T-helper 1 cell (primary cell): ENCODE measurements at places on chromosomes 5 and 9.

DNA sequence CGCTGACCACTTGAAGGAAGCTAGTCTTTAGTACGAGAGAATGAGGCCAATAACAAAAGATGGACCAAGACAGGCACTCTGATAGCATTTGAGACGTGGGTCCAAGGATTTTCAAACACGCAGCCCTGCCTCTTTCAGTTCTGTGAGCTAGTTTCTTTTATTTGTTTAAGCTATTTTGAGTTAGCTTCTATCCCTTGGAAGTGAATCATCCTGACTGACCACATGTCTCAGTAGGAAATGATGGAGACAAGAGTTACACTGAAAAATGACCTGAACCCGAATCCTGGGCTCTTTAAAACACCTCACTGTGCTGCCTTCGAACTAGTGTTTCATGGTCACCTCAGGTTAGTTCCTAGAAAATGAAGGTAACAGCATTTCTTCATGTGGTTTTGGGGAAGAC is 9.9 kb downstream of the TEK start:
- no peak for DNase-seq

DNA sequence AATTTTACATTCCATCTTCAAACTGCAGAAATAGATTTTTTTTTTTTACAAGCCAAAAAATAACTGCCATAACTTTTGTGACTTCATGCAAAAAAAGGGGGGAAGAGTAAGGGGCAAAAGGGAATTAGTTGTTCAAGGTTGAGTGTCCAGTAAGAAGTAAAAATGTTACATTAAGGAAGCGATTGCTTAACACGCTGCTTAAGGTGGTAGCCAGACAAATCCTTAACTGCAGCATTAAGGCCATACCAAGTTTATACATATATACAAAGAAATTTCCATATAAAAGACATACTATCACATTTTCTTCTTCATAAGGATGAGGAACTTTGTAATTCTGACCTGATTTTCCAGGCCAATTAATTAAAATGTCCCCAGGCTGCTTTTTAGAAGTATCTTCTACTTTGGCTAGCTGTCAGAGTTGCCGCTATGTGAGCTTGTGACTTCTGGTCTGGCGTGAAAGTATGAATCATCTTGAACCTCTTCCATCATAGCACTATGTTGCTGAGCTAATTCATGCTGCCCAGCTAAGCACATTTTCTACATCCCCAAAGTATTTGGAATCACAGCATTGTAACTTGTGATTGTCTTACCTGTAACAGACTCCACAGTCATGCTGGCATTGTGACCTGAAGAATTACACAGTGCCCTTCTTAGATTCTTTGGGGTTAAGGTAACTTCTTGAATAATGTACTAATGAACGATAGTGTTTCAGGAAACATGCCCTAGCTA is 40.0 kb downstream of the G3BP1 start:
- no peak for DNase-seq

DNA sequence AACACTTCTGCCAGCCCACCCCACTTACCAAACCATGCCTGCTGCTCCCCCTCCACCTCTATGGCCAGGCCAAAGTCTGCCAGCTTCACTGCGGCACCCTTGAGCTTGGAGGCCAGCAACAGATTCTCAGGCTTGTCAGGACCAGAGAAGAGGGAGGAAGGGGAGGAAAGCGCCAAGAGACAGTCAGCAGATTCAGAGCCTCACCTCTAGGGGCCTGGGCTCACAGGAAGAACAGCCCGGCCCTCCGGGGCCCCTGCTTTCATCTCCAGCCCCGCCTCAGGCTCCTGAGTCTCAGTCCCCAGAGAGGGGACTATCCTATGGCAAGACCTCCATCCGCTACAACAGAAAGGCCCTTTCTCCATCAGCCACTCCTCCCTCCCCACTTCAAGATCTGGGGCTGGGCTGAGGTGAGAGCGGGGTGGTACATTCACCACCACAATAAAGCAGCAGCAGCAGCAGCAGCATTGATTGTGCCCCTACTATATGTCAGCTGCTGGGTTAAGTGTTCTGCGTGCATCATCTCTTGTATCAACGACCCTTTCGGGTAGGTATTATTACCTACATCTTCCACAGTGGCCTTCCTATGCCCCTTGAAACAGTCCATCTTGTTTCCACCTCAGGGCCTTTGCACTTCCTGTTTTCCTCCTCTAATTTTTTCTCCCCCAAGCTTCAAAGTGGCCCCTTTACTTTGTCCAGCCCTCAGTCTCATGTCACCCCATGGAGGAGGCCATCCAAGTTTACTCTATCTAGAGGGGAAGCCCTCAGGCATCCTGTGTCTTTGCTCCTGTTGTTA is 36.0 kb downstream of the CAMK2A start:
- DNase-seq: no peak

DNA sequence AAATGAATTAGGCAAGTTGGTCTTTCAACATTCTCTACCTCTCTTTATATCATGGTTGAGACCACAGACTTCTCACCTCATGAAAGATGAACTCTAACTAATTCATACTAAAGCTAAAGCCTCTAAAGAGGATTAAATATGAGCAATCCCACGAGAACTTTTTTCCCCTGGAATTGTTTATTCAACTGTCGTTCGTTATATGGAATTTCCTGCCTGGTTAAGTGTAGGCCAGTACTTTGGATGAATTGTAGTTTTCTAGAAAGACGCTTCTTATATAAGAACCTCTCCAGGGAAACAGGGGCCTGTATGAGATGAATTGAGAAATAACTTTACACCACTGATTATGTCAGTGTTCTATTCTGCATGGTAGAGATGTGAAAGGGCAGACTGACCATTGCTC is 42.9 kb downstream of the PDCD1LG2 start:
- DNase-seq: no peak

DNA sequence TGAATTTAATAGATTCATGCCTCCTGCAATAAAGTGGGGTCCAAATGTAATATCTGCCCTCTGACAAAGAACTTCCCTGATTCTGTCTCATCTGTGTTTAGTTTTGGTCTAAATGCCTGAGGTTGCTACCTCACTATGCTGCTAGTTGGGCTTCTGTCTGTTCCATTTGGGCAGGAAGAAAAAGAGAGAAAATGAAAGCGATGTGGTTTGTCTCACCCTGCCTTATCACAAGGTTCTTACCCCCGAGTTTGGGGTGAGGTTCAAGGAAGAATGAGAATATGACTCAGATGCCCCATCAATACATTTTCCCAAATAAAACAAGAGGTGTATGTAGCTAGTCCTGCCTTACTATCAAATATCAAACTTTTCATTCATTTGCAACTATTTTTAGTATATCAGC is 132.1 kb upstream of the MTAP start:
- no peak for DNase-seq

DNA sequence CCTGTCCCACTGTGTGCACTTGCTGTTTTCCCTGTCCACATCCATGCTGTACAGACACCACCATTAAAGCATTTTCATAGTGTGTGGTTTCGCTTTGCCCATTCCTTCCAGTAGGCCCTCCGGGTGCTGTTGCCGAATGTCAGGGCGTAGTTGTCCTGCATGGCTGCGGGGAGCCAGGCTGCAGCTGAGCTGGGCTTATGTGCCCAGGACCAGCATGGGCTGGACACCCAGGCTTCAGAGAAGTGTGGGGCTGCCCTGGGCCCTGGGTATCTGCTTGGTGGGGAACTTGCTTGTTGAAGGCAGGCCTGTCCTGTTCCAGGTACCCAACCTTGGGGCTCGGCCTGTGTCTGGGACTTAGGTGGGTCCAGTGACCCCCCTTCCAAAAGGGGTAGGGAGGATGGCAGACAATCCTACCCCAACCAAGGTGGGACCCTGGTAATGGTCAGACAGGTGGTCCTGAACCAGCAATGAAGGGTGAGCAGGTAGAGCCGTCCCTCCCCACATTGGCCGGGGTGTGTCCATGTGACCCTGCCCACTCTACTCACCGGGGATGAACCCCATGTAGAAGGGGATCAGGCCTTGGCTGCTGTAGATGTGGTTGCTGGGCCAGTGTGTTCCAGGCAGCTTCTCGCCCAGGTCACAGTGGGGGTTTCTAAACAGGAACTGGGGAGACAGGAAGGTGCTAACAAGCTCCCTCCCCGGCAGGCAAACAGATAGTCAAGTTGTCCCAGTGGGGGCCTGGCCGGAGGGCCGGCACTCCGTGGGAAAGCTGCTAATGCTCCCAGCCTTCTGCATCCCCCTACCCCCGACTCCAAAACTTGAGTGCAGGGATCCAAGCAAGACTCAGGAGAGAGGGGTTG is 2.8 kb downstream of the TUBB4B start:
- DNase-seq: no peak

GRCh38 chr9:82091100-82091499 is 102.5 kb downstream of the SPATA31D1 start:
- no peak for DNase-seq

- DNase-seq: no peak
Observed at GRCh38 chr5:147417135-147417813, 92.6 kb downstream of the DPYSL3 start.

- no peak for DNase-seq
Observed at GRCh38 chr9:129919841-129920240, 84.6 kb downstream of the USP20 start.

GRCh38 chr5:1172670-1173404 is 28.6 kb upstream of the SLC6A19 start:
- DNase-seq: no peak

GRCh38 chr5:177142778-177143177 is 9.2 kb downstream of the NSD1 start:
- no peak for DNase-seq

DNA sequence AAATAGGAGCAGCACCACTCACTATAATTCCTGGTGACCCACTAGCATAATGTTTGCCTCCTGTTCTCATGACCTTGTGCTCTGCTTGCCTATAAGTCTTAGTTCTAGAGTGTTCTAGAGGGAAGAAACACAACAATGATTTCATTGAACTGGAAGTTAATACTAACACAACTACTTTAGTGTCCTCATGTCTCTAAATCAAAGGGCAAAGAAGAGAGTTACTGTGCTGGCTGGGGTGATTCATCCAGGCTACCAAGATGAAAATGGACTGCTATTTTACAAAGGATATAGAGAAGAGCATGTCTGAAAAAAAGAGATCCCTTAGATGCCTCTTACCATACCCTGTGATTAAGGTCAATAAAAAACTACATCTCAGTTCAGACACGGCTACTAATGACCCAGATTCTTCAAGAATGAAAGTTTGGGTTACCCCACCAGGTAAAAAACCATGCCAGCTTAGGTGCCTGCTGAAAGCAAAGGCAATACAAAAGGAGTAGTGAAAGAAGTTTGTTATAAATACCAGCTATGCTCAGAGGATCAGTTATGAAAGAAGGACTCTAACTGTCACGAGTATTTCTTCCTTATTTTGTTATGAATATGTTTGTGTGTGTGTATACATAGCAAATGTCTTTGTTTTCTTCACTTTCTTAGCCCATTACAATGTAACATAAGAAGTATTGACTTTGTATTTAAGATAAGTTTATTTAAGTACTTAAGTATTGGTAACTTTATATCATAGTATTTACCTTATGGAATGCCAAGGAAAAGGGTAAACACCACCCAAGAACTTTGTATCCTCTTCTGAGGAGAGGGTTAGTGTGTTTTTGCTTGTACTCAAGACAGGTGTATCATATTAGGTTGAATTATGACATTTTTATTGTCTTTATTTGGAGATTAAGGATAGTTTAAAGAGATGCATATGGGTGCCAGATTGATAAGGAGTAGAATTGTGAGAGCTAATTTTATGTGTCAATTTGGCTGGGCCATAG is 314.1 kb upstream of the PTGER4 start:
- no peak for DNase-seq

DNA sequence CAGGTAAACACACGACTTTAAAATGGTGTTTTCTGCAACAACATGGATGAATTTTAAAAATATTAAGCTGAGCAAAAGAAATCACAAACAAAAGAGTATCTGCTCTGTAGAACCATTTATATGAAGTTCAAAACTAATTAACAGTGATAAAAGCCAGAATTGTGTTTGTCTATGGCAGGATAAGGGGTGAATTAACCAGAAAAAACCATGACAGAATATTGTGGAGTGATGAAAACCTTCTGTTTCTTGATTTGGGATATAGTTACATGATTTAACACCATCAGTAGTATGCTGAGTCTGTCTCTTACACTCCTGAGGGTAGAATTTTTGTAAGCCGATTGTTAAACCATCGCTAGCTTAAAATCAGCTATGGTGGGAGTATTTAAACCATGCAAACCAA is 101.7 kb upstream of the ZNF366 start:
- no peak for DNase-seq

- no peak for DNase-seq
Observed at GRCh38 chr9:81431641-81432040, 257.7 kb downstream of the TLE1 start.

- DNase-seq: no peak
Observed at GRCh38 chr5:98780390-98780789, 6.9 kb downstream of the RGMB start.

DNA sequence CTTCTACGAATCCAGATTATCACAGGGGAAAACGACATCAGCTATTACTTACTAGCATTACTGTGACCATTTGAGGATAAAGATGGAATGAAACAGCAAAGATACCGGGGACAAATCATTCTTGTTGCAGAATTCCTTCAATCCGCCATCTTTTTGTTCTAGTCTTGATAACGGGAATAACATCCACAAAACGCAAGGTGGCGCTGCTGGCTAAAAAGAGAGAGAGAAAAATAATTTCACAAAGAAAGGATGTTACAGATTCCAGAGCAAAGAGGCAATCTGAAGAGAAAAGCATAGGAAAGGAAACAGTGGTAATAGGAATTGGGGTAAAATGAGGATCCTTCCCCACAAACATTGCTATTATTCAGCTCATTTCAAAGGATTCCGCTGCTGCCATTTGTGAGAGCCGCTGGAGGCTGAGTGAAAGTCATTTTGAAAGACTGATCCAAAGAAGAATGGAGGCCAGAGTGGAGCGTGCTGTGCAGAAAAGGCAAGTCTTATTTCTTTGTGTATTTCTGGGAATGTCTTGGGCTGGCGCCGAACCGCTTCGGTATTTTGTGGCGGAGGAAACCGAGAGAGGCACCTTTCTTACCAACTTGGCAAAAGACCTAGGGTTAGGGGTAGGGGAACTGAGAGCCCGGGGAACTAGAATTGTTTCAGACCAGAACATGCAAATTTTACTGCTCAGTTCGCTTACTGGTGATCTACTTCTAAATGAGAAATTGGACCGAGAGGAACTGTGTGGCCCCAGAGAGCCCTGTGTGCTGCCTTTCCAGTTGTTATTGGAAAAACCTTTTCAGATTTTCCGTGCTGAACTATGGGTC is at the start of gene PCDHB7:
Gene PCDHB7, plus strand, starts transcription at position 264 of the 824 bp plus-strand sequence. Its CDS starts 192 bp downstream, at position 456.
- DNase-seq: no peak

DNA sequence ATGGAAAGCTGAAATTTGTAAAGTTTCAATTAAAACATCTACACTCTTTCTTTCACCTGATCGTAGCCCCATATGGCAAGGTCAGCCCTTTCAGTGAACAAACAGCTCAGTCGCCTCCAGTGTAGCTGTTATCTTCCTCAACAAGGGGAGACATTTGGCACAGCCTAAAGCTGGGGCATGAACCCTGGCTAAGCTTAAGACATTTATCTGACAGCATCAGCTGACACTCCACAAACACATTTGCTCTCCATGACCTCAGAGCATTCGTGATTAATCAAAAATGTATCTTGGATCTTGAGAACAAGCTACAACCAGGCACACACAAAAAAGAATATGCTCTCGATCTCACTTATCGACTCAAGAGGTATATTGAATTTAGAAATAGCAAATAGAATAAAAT is 67.3 kb downstream of the POU5F2 start:
- DNase-seq: no peak
